ENCODE measurements at places on chromosomes 6 and 20.
A peak's percentile ranks its signal among the peaks of the same experiment; 100 is the strongest.

DNA sequence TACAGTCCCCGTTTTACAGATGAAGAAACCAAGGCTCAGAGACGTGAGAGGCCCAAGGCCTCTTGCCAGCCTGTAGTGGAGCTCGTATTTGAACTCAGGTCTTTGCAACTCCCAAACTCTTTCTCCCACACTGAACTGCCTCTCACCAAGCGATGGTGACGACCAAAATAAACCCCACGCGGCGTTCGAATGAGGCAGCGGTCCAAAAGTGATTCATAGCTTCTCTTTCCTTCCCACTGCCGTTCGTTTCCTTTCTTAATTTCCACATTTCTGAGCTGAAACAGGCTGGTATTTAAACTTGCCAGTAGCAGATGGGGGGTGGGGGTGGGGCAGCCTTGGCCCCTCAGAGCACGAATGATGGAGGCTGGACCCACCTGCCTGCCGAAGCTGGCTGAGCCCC lies 252.9 kb upstream of the KCNG1 start:
- no peak for DNase-seq

- no peak for DNase-seq
Observed at GRCh38 chr20:51059862-51060261, 37.0 kb upstream of the KCNG1 start.

DNA sequence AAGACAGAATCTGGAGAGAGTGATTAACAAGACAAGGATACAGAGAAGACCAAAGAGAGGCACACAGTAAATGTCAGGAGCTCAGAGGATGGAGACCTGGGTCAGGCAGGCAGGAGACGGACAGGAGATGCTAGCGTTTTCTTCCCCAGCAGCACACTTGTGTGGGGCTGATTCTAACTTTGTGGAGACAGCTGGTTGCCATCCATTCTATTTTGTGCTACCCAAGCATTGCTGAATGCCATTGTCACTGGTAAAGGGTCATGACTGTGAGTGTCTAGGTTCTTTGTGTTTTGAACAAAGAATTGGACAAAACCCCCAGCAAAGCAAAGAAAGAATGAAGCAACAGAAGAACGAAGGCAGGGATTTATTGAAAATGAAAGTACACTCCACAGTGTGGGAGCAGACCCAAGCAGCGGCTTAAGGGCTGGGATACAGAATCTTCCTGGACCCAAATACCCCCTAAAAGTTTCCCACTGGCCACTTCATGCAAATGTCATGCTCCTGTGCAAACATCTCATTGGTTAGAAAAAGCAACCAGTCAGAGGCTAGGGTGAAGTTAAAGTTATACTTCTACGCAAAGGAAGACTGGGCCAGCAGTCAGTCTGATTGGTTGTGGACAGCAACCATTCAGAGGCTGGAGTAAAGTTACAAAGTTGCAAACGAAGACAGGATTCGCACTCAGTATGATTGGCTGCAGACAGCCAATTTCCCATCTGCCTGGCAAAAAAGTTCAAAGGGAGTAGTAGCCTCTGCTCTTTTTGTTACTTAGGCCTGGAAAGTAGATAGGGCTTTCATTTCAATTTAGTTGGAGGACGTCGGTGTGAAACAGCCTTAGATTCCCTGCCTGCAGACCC lies 17.5 kb downstream of the PTK7 start:
- no peak for DNase-seq

DNA sequence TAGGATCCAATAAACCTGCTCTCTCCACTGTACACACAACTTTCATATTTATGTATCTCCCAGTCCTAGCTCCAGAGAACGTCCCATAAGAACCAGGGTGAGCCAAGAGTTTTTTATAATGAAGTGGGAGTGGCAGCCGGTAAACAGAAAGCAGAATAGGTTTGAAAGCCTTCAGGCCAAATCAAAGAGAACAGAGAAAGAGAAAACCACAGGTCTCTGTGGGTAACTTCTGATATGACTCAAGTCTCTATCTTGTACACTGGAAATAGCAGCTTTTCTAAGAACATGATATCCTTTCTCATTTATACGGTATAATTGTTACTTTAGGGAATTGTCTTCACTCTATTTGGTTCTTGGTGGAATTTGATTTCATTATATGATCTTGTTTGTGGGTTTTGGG lies 273.6 kb downstream of the PACRG start:
- DNase-seq = no peak

GRCh38 chr20:36216314-36217025 lies 19.8 kb upstream of the AAR2 start:
- DNase-seq = no peak

DNA sequence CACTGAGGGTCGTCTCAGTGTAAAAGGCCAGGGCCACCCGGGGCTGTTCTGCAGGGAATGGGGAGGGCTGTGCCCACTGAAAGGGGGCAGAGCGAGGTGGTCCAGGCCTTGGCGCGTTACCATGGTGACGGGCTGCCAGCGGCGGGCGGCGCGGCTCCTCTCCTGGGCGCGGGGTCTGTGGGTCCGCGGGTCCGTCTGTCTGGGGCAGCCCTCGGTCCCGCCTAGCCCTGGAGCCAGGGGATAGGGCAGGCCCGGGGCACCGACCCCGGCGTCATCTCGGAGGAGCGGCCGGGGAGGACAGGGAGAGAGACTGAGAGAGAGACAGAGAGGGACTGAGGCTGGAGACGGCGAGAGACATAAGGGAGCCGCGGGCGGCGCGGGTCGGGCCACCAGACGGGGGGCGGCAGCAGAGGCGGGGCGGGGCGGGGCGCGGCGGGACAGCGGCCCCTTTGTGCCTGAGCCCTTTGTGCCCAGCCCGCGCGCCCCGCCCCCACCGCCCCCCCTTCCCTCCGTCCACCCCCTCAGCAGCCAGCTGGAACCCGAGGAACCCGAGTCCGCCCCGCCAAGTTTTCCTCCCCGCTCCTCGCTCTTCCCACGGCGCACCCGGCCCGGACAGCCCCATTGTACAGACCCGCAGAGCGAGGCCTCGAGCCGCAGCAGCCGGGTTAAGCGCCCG lies at the start of gene KIAA1755:
Gene KIAA1755 (minus strand): TSS at position 358 of the 676 bp plus-strand sequence. CDS start 235 bp downstream, at position 123.
- DNase-seq = no peak

GRCh38 chr6:115835314-115835713 lies 225.4 kb downstream of the FRK start:
- DNase-seq = no peak

- DNase-seq = no peak
Observed at GRCh38 chr20:56362833-56363413, 4.1 kb downstream of the FAM210B start.

GRCh38 chr6:125009578-125009977 lies 47.3 kb downstream of the RNF217 start:
- DNase-seq = no peak

GRCh38 chr20:34955231-34956040 lies at the start of the genes GSS and MYH7B:
TSS of gene GSS (minus strand) at chr20:34955806. CDS start at chr20:34951852, 3,954 bp downstream.
TSS of gene MYH7B (plus strand) at chr20:34955868. CDS start at chr20:34978006, 22,138 bp downstream.
- peak; percentile 96 for DNase-seq

GRCh38 chr6:35730745-35731413 lies 6.0 kb upstream of the ARMC12 start:
- DNase-seq = no peak

- no peak for DNase-seq
Observed at GRCh38 chr20:19368351-19368750, 155.9 kb downstream of the SLC24A3 start.

DNA sequence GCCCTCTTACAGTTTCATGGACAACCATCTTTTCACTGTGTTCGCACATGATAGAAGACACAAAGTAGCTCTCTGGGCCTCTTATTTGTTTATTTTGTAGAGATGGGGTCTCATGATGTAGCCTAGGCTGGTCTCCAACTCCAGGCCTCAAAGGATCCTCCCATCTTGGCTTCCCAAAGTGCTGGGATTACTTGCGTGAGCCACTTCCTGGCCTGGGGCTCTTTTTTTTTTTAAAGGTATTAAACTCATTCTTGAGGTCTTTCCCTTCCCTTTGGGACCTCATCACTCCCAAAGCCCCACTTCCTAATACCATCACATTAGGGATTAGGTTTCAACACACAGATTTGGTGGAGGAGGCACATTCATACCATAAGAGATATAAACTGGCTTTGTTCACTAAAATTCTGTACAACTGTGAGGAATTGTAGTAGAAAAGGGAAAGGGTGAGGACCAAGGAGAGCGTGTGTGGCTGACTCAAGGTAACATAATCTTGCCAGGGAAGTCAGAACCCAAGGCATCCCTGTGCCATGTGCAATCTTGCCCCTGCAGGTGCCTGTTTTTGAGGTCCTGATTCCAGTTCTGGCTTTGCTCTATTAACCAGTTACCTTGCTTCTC lies 45.5 kb downstream of the EIF2S2 start:
- no peak for DNase-seq

- no peak for DNase-seq
Observed at GRCh38 chr20:53865901-53866793, 204.2 kb downstream of the BCAS1 start.

- no peak for DNase-seq
Observed at GRCh38 chr20:58884966-58885365, 32.5 kb downstream of the GNAS start.

GRCh38 chr6:119227377-119227776 lies 122.2 kb downstream of the MAN1A1 start:
- DNase-seq = no peak

GRCh38 chr6:106692819-106693208 lies 63.4 kb downstream of the QRSL1 start:
- DNase-seq = no peak

GRCh38 chr20:19304389-19304788 lies 91.9 kb downstream of the SLC24A3 start:
- no peak for DNase-seq

DNA sequence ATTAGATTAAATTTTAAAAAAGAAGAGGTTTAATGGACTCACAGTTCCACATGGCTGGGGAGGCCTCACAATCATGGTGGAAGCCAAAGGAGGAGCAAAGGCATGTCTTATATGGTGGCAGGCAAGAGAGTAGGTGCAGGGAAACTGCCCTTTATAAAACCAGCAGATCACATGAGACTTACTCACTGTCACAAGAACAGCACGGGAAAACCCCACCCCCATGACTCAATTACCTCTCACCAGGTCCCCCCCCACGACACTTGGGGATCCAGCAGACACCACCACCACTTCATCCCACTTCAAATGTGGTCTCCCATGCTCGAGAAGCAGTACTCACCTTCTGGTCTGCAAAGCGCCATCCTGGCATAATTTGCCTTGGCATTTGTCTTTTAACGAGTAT lies 24.6 kb downstream of the MTFR2 start:
- DNase-seq = no peak

DNA sequence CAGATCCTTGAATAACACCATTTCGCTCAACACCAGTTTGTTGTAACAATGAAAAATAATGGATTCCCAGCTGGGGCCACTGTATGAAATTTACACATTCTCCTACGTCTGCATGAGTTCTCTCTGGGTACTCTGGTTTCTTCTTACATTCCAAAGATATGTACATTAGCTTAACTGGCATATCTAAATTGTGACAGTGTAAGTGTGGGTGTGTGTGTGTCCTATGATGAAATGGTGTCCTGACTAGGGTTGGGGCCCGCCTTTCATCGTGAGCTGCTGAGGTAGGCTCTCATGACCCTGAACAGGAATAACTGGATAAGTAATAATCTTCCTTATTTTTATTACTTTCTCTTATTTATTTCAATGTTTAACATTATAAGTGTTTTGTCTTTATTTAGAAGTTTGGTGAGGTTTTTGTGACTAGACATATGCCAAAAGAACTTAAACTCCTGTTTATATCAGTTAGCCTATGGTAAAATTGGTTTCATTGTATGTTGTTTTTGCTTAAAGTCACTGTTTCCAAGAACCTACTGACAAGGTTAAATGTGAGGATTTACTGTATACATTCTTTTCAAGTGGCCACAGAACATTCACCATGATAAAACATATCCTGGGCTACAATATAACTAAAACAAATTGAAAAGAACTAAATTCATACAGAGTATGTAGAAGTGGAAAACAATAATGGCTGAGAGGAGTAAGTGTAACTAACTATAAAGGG lies 42.4 kb downstream of the RBL1 start:
- no peak for DNase-seq

DNA sequence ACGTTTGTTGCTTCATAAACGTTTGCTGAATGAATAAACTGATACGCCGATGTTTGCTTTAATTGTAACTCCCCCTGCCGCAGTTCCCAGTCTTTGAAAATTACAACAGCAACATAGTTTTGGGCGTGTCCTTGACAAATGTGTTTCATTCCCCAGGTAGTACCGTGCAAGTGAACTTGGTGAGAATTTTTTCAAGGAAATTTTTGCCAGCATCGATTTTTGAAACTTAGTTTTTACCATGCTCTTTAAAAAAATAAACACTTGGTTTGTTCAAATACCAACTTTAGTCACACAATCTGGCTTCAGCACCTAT lies 60.1 kb downstream of the FAM217A start:
- DNase-seq = no peak

DNA sequence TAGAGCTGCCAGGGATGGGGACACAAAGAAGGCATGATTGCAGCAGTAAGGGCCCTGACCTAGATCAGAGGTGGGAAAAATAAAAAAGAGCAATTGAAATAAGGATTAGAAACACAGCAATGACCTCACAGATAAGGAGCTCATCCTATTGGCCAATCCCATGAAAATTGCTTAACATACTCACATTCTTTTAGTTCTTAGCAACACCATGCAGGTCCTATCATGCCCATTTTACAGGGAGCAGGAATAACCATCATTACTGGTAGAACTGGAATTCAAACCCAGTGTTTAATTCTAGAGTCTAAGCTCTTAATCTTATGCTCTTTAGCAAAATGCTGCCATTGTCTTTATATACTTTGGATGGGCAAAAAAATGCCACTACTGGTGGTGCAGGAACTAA lies 267.7 kb downstream of the RNF144B start:
- DNase-seq = no peak

- no peak for DNase-seq
Observed at GRCh38 chr6:167915139-167915538, 82.3 kb upstream of the KIF25 start.

- peak; percentile 39 for DNase-seq
Observed at GRCh38 chr6:135163440-135163738, 17.7 kb upstream of the MYB start.

DNA sequence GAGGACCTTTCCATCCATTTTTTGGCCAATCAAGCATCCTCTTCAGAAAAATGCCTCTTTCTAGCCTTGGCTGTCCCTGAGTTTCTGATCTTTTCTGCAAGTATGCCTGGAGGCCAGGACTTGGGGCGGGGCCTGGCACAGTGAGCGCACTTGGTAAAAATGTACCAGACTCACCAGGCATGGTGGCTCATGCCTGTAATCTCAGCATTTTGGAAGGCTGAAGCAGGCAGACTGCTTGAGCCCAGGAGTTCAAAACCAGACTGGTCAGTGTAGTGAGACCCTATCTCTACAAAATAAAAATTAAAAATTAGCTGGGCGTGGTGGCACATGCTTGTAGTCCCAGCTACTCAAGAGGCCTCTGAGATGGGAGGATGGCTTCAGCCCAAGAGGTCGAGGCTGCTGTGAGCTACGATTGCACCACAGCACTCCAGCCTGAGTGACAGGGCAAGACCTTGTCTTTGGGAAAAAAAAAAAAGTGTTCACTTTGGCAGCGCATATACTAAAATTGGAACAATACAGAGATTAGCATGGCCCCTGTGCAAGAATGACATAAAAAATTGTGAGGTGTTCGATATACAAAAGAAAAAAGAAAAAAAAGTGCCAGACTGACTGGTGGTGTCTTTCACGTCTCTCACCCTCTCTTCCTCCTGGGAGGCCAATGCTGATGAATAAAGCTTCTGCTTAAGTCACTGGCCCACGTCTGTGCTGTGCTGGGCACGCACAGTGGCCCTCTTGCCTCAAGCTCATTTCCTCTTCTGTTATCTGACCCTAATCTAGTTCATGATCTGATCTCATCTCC lies 18.1 kb upstream of the SLC9A8 start:
- DNase-seq = no peak
